ENCODE measurements at places on chromosomes 13 and 19. TPM values are rescaled to one million over a fixed set of nuclear protein-coding genes. Genes with fewer than 3 reads are reported as not detected.

ZIM2 gene
- total RNA-seq = 24.1 TPM

CGB2 gene
- total RNA-seq = 5.5 TPM

SERP2 gene
- not detected for total RNA-seq

RFPL4A gene
- not detected for total RNA-seq

CGB5 gene
- not detected for total RNA-seq

- DNase-seq = no peak
Measured at GRCh38 chr19:57118848-57119247, 937 bp upstream of the USP29 start.

DNA sequence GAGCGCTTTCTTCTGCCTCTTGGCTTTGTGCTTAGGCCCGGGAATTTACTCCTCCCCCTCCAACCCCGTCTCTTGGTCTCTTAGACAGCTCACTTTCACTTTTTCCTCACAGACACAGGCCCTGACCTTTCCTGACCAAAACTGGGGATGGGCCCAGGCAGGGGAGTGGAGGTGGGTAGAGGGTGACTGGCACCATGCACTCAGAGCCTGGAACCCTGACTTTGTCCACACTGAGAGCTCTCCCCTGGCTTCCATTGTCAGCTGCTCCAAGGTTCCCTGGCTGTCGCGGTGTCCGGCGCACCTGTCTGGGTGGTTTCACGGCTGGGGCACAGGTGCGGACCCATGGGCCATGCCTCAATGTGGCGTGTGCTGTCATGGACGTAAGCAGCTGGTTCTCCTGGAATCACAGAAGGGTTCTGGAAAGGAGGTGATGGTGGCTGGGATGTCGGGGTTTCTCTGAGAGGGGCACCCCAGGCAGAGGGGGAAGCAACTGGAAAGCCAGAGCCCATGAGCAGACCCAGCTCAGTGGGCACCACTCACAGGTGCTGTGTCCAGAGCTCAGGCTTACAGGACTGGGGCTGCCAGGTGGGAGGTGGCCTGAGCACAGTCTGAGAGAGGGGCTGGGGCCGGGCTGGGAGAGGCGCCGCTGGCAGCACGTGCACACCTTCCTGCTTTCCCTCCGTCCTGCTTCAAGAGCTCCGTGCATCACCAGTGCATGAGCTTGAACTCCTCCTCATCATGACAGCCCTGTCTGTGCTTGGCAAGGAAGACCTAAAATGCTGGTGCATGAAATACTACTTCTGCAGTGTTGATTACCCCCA lies 28.0 kb upstream of the C1QTNF9 start:
- DNase-seq = no peak

DNA sequence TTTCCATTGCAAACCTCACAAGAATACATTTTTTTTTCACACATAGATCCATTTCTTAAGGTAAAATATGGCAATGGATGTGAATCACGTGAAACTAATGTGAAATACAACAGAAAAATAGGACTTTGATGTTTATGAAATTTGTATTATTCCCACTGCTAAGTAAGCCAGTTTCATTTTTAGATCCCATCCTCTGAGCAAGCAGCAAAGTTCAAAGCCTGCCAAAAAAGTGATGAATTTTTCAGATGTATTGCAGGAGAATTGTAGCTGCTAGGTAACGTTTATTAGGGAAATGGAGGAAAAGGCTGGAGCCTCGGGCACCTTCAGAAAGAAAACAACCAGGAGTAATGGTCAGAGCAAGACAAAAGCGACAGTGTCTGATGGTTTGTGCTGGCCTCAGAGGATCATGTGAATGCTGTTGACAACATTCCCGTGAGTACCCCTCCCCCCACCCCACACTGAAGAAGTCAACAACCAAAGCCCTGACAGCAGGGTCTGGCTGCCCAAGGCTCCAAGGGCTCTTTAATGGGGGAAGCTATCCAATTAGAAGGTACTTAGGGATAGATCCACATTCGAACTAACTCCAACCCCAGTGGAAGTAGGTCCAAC lies 95.5 kb downstream of the OXGR1 start:
- DNase-seq = no peak

GRCh38 chr19:57280962-57281400 lies 696 bp downstream of the ZNF460 start:
- DNase-seq = peak; percentile 20

GRCh38 chr13:30862707-30863106 lies 43.4 kb upstream of the MEDAG start:
- peak; percentile 74 for DNase-seq

- no peak for DNase-seq
Measured at GRCh38 chr19:49857061-49857837, 6.3 kb downstream of the PTOV1 start.

DNA sequence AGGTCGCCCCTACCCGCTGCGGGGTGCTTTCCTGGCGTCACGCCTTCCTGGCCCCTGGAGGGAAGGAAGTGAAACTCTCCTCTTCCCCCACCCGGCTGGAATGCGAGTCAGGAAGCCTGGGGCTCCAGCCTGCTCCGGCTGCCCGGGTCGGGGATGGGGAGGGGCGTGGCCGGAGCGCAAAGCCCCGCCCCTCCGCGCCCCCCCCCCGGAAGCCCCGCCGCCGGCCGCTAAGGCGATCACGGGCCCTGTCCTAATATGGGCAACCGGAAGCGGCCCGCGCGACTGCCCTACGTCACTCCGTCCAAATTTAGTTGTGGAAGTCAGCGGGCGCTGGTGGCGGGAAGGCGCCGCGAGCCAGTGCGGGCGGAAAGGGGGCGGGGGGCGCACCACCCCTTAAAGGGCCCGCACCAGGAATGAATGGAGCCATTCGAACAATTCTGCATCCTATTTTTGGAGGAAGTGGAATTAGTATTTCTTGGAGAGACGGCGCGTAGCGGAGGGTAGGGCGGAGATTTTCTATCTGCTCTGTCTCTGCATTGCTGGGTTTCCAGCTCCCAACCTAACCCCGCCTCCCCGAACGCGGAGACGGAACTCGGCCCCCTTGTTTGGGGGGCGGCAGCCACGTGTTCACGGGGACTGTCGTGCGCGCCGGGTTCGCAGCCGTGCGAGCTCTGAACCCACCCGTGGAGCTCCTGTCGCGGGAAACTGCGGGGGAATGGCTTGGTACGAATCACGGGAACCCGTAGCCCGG lies 1.6 kb downstream of the IER2 start:
- DNase-seq = peak; percentile 99

- no peak for DNase-seq
Measured at GRCh38 chr19:19459707-19460251, 54.3 kb downstream of the GATAD2A start.
